ENCODE measurements at places on chromosomes 5 and 9.

DNA sequence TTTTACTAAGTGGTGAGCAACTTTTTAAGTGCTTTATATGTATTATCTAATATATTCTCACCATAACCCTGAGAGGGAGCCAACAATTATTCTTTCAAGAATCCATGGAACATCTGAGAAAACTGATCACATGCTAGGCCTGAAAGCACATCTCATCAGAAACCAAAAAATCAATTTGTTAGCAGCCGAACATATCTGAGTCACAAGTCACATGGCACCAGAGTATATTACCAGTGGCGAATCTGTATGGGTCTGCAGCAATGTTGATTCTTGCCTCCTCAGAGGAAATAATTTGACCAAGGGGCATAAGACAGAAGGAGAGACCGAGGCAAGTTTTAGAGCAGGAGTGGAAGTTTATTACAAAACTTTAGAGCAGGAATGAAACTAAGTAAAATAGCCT lies 25.3 kb upstream of the SIL1 start:
- DNase-seq = no peak

GRCh38 chr9:79900754-79901153 lies 329.0 kb downstream of the TLE4 start:
- no peak for DNase-seq

DNA sequence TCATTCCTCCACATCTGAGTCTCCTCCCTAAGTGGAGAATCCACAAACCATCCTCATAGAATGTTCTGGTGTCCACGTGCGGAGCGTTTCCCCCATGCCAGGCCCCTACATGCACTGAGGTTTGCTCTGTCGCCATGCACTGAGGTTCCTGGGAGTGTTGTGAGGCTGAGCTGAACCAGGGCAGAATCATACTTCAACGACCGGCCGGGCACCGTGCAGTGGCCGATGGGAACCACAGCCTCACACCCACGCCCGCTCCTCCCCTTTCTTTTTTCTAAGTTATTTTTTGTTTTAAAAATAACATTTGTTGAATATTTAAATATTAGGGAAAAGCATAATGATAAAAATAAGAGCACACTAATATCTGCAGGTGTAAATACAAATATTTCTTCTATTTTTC lies 260.4 kb upstream of the IRX4 start:
- no peak for DNase-seq

GRCh38 chr5:55860288-55860687 lies 9.1 kb downstream of the IL31RA start:
- no peak for DNase-seq

DNA sequence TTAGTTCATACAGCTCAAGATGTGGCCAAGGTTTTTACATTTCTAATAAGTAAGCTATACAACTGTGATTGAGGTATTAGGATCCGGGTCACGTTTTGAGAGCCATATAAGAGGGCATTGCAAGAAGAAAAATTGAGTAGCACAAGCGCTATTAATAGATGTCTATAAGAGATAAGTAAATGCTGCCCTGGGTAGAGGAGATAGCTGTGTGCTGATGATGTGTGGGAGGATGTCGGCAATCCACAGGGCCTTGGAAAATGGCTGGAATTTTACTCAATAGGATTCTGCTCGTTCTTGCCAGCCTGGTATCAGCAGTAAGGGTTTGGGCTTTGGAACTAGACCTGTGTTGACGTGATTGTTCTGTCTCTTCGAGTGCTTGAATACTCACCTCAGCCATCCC lies 41.6 kb downstream of the CSF1R start:
- DNase-seq = no peak

DNA sequence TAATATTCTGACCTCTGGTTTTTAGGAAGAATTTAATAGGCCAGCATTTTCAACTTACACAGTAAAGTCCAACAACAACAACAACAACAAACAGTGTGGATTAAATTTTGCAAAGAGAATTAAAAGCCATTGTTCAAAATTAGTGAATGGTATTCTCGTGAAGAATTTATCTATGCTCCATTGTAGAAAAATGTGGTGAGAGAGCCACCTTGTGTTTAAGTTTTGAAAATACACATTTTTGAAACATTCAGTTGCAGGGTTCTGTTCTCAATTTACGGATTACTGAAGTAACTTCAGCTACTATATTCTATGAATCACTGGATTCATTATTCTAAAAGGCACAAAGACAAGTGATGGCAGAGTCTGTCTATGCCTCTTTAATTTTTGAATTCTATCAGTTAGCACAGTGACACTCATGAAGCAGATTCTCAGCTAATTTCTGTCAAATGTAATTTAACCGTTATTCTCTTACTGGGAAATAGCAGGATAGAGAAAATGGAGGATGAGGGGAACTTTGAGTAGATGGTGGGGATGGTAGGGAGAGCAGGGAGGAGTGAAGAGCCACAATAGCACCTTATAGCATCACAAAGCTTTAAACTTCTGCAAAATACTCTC lies 11.0 kb downstream of the CCDC152 start:
- no peak for DNase-seq

- peak; percentile 78 for DNase-seq
Measured at GRCh38 chr5:108381350-108381953, 446 bp downstream of the FBXL17 start.

- DNase-seq = no peak
Measured at GRCh38 chr9:72534931-72535330, 13.5 kb downstream of the TMC1 start.

GRCh38 chr9:89923961-89924504 lies 319.2 kb downstream of the GADD45G start:
- no peak for DNase-seq

DNA sequence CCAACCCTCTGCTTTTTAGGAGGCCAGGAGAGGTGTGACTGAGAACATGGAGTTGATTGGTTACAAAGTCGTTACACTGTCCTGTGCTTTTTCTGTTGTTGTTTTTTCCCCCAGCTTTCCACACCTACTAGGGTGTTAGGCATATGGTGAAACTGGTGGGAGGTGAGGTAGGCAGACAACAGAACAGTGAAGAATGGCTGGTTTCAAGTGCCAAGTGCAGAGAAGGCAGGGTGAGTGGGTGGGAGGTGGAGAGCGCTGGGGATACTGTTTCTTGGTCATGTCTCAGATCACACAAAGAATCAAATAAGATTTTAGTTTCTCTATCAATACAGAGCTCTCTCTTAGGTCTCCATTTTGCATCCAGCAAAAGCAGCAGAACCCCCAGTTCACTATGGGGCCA lies 2.2 kb upstream of the SPTAN1 start:
- DNase-seq = no peak

GRCh38 chr5:116449458-116449857 lies 125.2 kb downstream of the SEMA6A start:
- no peak for DNase-seq

GRCh38 chr9:38357350-38358114 lies 35.0 kb upstream of the ALDH1B1 start:
- DNase-seq = no peak

DNA sequence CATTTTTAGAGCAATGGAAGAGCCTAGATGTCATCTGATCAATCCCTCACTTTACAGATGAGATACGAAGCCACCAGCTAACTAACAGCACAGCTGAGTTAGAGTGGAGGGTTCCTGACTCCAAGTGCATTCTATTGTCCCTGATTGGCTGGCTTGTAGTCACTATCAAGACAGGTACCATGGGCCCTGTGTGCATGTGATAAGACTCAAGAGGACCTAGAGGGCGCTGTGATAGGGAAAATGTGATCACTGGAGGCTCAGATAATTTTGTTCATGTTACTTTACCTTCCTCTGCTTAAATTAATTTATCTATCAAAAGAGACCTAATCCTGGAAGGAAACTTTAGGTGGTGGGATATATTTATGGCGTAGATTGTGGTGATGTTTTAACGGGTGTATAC lies 19.5 kb upstream of the SNAPC3 start:
- no peak for DNase-seq

GRCh38 chr5:128315671-128316070 lies 222.4 kb downstream of the FBN2 start:
- no peak for DNase-seq

- no peak for DNase-seq
Measured at GRCh38 chr5:139199321-139199720, 1.2 kb upstream of the SIL1 start.

DNA sequence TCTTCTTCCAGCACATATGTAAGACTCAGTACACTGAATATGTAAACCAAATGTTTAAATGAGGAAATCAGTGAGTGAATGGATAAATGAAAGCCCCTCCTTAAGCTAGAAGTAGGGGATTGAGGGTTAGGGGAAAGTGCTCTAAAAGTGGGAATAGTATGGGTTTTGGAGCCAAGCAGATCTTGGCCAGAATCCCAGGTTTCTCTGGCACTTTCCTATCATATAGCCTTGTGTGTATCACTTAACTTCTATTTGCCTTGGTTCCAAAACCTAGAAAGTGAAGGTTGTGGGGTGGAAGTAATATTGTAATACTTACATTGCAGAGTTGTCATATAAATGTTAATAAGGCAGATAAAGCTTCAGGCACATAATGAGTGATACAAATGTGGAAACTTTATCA lies 45.0 kb upstream of the SV2C start:
- DNase-seq = no peak

DNA sequence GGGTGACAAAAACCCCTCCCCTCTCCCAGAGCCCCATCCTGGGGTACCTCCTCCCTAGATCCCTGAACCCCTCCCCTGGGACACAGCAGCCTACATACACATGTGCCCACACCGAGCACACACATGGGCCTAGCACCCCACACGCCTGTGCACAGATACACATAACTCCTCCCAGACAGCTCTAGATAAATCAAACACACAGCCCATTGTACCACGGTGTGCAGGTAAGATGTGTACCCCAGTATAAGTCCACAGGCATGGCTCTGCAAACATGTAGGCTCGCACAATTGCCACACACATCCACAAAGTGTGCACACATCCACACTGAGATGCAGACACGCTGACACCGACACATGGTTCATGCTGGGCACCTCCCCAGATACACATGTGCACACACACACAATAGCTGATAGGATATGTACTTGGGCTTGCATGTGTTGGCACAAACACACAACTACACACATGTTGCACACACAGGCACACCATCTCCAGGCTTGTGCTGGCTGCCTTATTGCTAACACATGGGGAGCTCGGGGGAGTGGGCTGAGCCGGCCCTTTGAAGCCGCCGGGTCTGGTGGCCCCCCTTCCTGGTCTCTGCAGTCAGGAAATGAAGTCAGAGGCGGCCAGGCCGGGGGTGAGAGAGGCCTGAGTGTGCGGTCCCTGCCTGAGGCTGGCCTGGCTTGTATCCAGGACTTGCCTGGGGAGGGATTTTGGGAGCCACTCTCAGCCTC lies 30.2 kb downstream of the GOLGA2 start:
- DNase-seq = no peak

Measured in activated effector memory CD4-positive, alpha-beta T cell treated with Interleukin-2 at 50 U/mL for 16 hours (primary cell).